M059J (cell line): ENCODE measurements at places on chromosomes 3 and 15. TPM values are rescaled to one million over a fixed set of nuclear protein-coding genes. Genes with fewer than 3 reads are reported as not detected.

GRCh38 chr15:89367485-89368451, 33.1 kb upstream of the POLG start:
- no peak for DNase-seq

The CA12 gene
- 6.1 and 6.9 TPM in 2 replicates for total RNA-seq

- peak; percentile 88 for DNase-seq
Observed at GRCh38 chr15:38130740-38131498, 121.7 kb upstream of the SPRED1 start.

The CFAP100 gene
- not detected in 2 replicates for total RNA-seq
